ELR (cell line): ENCODE measurements at places on chromosomes 5 and 9.

DNA sequence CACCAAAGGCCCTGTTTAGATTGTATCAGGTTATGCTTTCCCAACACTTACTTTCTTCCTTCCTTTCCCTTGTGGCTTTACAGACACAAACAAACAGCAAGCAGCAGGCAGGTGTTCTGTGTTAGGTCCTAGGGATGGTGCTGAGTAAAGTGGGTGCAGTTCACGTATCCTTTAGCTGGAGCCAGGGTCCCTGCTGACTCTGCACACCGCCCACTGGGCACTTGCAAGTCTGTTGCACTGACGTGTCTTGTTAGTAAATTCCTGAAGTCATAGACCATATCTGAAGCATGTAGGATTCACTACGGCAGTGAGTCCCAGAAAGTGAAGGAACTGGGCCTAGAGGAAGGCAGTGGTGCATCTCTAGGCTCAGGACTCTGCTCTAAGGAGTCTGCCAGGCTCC, 96.5 kb downstream of the DAPK1 start:
- DNase-seq, result peak; percentile 31

DNA sequence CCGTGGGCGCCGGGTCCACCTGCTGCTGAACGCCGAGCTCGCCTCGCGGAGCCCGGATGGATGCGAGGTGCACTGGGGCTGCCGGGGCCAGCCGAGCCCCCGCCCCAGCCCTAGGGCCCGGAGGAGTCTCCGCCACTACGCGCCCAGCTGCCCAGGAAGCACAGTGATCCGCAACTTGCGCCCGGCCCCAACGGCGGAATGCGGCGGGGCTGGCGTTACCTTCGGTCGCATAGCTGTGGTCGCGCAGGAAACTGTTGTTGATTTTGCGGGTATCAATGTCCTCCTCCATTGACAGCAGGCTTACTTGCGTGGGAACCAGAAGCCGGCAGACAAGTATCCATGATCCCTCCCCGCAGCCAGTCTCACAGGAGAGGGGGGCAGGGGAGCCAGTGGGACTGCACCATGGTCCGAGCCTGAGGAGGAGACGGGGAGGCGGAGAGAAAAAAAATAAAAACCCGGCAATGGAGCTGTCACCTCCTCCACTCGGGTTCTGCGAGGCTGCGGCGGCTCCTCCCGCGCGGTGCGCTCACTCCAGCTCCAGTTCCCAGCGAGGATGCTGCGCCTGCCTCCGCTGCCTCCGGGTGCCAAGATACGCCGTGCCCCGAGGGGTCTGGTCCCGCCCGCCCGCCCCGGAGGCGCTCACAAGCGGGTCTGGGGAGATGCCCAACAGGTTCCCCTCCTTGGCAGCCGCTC, 628 bp downstream of the PPP2R2B start:
- DNase-seq, result no peak

DNA sequence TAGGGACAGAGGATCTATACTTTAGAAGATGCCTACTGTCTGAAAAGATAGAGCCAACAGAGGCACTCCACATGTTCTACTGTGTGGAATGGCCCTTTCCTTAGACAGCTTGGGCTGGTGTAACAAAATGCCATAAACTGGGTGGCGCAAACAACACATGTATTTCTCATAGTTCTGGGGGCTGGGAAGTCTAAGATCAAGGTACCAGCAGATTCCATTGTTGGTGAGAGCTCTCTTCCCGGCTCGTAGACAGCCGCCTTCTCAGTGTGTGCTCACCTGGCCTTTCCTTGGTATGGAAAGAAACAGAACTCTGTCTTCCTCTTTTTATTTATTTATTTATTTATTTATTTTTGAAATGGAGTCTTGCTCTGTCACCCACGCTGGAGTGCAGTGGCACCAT, 70.9 kb downstream of the APTX start:
- no peak for DNase-seq

GRCh38 chr9:16871336-16872151, 1.1 kb upstream of the BNC2 start:
- DNase-seq, result peak; percentile 79

DNA sequence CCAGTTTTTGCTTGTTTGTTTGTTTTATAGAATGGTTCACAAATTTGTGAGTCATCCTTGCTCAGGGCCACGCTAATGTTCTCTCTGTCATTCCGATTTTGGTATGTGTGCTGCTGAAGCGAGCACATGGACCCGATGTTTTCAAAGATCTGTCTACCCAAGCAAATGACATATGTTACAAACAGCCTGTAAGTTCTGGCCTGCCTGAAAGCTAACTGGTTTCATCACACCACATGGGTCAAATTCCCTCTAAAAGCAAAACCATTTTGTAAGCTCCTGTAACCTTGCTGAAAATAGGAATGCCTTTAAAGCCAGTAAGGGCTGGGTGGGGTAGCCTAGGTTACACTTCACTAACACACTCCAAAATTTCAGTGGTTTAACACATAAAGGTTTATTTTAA, 25.4 kb downstream of the DMRT3 start:
- DNase-seq, result no peak

GRCh38 chr9:126690431-126691051, 76.8 kb downstream of the LMX1B start:
- peak; percentile 45 for DNase-seq

DNA sequence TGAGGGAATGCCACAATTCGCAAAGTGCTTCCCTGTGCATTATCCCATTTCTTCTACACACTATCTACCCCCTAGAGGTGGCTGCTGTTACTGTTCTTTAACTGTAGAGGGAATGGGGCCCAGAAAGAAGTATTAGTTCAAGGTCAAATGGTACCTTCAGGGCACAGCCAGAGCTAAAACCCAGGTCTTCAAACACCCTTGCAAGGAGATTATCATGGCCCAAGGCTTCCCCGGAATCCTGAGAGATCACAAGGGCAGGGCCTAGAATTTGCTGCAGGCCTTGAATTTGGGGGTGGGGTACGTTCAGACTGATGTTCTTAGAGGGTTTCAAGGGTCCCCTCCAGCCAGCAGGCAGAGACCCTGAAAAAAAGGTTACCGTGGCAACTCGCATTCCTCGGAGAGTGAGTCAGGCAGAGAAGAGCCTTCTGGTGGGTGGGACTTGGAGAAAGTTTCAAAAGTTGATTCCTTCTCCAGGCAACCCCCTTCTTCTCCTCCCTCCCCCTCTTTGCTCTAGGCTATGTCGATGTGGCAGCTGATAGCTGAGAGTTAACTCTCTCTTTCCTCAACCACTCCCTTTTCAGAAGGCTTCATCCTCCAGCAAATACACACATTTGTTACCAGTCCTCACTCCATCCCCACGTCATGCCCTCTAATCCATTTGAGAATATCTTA, 1.9 kb downstream of the SPARC start:
- peak; percentile 98 for DNase-seq

- DNase-seq, result no peak
These were observed 9.0 kb downstream of the NDUFS4 start for GRCh38 chr5:53569453-53569852.

GRCh38 chr5:13993926-13994325, 49.4 kb upstream of the DNAH5 start:
- DNase-seq, result no peak

- no peak for DNase-seq
These were observed 15.6 kb upstream of the DCP2 start for GRCh38 chr5:112960863-112961504.

DNA sequence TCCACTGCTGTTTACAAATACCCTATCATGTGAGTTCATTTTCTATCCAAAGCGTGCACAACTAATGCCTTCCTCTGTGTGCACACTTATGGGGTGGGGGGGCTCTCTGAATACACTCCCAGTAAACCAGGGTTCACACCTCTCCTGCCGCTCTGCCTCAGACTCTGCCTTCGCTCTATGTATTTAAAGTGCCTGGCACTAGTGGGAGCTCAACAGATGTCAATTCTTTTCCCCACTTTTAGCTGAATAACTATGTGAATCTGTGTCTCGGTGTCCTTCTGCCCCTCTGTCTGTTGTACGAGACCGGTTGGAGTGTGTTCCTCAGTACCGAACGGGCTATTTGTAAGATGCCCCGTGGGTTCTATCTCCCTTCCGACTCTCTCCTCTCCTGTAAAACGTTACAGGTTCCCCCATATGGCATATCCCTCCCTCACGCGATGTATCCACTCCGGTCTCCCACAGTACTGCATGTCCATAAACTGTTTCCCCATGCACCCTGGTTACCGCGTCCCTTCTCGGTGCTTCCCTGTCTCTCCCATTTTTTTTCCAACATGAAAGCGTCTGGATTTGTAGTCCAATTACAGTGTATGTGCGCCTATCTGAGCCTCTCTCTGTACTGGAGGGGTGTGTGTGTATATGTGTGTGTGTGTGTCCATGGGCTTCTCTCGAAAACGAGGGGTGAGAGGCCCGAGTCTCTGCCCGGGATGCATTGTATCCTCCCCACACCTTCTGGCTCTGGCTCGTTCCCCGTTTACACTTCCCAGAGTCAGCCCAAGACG, 1.6 kb downstream of the ELL2 start:
- DNase-seq, result peak; percentile 66

GRCh38 chr9:35116539-35116897, 856 bp upstream of the ATOSB start:
- DNase-seq, result no peak

DNA sequence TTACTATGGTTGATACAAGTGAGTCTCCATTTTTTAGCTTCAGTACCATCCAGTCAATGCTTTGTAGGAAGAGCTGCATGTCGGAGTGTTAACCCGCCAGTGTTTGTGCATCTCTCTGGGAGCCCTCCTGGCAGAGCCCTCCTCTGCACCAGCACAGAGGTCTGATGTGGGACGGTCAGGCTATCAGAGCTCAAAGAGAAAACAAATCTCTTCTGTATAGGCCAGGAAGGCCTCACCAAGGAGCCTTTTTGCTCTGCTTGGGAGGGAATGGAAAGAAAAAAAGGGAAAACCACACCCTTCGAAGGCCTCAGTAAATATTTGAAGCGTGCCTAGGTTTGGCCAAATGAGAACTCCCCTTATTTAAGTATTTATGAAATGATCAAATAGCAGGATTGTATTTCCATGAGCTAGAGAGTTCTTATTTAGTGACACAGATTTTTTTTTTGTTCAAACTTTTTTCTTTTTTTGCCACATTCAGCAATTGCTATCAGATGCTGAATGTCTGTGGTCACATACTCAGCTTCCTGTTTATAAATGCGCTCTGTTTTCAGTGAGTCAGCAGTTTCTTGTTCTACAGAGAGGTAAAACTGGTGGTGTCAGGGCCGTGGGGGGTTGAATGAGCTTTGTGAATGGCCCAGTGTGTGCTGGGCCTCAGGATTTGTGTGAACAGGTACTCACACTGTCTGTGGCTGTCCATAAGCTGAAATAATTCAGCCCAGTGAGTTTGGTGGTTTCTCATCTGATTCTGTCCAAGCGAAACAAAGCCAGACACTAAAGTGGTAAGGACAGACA, 226.6 kb downstream of the SNX18 start:
- DNase-seq, result peak; percentile 98

- no peak for DNase-seq
These were observed 123.3 kb downstream of the PCSK5 start for GRCh38 chr9:76013809-76014208.

DNA sequence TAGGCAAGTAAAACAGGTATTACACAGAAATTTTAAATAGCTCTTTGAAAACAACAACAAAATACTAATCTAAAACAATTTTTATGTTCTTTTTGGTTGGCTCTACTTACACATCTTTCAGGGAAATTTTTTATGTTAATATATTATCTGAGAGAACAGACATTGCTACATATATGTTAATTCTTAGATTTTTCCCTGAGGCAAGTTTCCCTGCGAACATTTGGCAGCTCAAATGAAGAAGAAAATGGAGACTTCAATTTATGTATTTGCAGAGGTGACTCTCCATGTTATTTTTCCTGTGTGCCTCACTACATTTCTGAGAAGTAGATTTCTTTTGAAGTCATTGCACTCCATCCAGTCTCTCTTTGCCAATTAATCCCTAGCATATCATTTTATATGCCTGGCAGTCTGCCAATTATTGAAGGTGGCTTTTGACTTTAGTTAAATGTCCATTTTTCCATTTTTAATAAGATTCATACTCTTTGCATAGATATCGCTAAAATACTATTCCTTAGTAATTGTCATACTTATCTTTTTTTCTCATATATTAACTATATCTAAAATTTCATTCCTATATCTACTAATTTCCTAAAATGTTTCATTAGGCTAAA, 908.2 kb upstream of the CDH10 start:
- no peak for DNase-seq

GRCh38 chr5:124551939-124552279, 194.5 kb downstream of the ZNF608 start:
- no peak for DNase-seq

DNA sequence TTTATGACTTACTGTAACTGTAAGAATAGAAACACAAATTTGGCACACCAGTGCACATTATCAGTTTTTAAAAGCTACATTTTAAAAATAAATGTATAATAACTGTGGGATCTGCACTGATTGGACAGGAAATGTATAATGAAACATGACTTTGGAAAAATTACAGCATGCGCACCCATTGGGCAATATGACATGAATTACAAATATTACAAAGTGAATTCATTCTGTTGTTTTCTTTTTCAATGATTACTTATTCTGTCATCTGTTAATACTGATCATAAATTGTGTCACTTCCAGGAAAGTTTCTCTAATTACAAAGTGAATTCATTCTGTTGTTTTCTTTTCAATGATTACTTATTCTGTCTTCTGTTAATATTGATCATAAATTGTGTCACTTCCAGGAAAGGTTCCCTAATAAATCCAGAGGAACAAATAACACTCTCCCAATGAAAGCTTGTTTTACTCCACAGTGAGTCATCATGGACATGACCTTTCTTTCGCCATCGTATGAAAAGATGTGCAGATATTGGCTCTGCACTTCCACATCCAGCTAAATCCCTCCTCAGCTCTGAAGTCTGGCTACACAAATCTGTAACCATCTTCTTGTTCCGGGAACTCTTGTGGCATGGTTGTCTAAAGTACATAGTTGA, 297.0 kb upstream of the HAPLN1 start:
- DNase-seq, result peak; percentile 18

DNA sequence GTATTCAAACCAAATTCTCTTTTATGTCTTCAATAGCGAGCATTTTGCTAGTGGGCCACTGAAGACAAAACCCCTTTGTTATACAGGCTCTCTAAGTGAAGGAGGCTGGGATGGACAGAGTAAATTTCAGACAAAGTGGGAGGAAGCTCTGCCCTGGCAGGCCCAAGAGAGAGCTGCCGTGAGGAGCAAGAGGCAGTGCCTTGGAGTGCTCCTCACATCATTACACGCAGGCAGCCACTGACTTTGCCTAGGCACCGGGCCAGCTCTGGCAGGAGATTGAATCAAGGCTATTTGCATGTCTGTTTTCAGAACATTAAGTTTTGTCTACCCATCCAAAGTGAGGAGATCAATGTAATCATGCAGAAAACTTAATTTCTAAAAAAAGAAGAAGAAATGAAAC, 167.7 kb downstream of the CCDC192 start:
- DNase-seq, result no peak

DNA sequence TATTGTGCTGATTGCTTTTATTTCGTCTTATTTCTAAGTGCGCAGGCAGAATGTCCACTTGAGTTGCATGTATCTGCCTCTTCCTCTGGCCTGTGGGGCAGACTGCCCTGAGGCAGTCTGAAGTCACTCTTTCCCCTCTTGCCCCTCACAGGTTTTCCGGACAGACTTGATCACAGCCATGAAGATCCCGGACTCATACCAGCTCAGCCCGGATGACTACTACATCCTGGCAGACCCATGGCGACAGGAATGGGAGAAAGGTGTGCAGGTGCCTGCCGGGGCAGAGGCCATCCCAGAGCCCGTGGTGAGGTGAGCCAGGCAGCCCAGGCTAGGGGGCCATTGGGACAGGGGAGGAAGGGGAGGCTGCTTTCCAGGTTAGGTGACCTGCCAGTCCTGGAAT, 26.4 kb downstream of the JADE2 start:
- DNase-seq, result peak; percentile 90

GRCh38 chr5:146243247-146243646, 39.8 kb downstream of the RBM27 start:
- no peak for DNase-seq
